ENCODE measurements at places on chromosomes 11 and 22. TPM values are rescaled to one million over a fixed set of nuclear protein-coding genes. Genes with fewer than 3 reads are reported as not detected.

The CCDC188 gene
- not detected for total RNA-seq

The RIMBP3C gene
- total RNA-seq: 1.2 TPM

DNA sequence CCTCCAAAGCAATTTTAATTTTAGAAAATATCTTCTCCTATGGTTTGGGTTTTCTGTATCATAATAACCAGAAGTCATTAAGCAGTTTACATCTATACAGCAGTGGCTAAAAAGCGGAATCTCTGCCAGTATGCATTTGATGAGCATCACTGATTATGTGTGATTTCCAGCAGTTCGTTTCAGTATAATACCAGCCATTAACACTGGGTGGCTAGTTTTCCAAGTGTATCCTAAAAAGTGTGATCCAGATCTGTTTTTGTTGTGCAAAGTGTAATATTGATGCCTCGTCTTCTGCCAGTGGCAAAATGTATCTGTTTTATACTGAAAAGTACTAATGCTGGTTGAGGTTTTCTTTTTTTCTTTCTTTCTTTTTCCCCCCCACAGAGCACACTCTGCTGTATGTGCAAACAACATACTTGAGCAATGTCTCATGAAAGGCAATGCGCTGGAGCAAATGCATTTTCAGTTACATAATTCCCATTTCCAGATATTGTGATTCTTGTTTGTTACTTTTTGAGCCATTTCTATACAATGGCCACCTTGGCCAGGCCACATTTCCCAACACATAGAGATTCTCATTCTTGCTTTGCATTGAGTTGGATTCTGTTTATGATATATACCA lies 64.2 kb downstream of the SLC36A4 start:
- no peak for DNase-seq

- DNase-seq: peak; percentile 94
Observed at GRCh38 chr11:44727373-44728287, 868 bp downstream of the TSPAN18 start.

DNA sequence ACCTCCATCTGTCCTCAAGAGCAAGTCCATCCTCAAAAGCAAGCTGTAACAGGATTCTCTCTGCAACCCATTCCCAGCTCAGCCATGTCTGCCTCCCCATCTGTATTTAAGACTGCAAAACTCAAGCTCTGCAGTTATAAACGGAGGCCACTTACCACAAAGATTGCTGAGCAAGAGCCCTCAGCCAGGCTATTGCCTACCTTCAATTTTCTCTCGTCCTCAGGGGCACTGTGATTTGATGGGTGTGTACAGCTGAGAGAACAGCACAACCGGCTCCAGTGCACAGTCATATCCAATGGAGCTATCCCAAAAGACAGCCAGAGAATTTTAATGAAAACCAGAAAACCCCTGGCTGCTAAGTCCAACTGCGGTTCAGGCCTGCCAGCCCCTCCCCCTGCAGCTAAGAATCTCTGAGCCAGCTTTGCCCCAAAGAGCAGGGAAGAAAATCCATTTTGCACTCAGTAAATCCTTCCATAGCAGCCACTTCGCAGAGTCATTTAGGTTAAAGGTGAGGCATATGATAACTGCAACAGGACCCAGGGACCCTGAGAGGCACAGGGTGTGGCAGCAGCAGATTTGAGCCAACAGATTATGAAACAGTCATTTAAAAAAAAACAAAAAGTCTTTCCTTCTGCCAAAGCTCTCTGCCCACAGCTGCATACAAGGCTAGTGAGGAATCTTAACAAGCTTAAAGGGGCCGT lies 37.6 kb downstream of the RAB30 start:
- DNase-seq: peak; percentile 35

GRCh38 chr11:19952116-19952605 lies 208.1 kb downstream of the DBX1 start:
- no peak for DNase-seq
